ENCODE measurements at places on chromosomes 2 and 18.

DNA sequence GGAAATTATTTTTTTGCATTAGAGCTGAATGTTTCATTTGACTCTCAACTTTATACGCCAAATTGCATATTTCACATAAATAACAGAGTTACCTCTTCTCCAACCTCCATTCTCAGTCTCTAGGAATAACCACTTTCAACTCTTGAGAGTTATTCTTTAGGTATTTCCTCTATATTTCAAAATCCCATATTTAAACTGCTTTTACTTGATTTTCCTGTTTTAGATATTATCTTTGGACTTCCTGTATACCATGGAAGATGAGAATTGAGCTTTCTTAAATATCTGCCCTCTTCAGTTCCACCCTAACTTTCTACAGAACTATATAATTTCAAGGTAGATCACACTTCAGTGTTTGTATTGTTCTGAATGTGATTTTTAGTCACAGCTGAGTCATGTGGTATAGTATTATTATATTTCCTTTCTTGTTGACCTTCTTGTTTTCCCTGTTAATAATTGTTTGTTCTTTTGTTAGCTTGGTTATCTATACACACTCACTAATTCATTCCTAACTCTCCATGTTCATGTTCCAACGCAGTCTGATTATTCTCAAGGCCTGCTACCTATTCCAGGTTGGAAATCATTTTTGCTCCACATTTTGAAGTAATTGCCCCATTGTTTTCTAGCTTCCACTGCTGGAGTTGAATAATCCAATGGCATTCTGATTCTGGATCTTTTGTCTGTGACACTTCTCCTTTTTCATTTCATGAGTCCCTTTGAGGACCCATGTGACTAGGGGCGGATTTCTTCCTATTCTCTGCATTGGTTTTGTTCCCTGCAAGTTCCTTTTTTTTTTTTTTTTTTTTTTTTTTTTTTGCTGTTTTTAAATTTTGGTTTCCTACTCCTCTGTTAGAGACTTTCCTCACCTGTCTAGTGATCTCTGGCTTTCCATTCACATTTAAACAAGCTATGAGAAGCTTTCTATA, 156.8 kb upstream of the RBMS1 start:
- DNase-seq = no peak

- no peak for DNase-seq
Observed at GRCh38 chr18:48636436-48636835, 97.6 kb downstream of the CTIF start.

GRCh38 chr2:185787227-185788145, 48.9 kb downstream of the FSIP2 start:
- no peak for DNase-seq

DNA sequence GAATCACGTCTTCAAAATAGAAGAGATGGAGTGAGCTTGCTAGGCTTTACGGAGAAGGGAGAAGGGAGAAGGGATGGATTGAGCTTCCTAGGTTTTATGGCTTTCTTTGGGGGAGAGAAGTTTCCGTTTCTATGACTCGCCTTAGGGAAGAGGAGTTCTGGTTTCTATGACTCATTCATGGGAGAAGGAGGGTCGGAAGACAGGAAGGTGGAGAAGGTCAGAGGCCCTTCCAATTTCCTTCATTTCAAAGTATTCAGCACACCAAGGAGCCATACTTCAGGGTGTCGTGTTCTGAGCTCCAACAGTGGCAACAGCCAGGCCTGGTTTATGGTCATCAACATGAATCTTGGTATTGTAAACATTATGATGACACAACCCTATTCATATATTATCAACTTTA, 284.7 kb upstream of the VWC2L start:
- DNase-seq = peak; percentile 10

Measured in ACHN (cell line).